EL (cell line): ENCODE measurements at places on chromosomes 16 and 17.

DNA sequence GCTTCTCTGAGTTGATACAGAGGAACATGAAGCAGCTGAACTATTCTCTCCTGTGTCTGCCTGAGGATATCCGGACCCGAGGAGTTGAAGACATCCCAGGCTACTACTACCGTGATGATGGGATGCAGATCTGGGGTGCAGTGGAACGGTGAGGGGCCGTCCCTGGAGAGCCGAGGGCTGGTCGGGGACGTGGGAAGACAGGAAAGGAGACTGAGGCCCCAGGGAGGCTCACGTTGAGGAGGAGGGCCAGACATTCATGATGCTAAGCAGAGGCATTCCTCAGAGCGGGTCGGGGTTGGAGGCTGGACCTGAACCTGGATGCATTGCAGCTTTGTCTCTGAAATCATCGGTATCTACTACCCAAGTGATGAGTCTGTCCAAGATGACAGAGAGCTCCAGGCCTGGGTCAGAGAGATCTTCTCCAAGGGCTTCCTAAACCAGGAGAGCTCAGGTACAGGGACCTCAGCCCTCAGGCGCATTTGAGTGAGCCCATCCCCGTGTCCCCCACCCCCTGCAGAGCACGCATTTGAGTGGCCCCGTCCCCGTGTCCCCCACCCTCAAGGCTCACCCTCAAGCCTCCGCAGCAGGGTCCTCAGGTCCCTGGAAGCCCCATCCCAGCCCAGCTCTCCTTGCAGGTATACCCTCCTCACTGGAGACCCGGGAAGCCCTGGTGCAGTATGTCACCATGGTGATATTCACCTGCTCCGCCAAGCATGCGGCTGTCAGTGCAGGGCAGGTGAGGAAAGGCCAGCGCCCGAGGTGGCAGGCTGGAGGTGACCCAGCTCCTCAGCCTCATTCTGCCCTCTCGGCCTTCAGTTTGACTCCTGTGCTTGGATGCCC is 8.3 kb downstream of the ALOX15B start:
- no peak for DNase-seq

DNA sequence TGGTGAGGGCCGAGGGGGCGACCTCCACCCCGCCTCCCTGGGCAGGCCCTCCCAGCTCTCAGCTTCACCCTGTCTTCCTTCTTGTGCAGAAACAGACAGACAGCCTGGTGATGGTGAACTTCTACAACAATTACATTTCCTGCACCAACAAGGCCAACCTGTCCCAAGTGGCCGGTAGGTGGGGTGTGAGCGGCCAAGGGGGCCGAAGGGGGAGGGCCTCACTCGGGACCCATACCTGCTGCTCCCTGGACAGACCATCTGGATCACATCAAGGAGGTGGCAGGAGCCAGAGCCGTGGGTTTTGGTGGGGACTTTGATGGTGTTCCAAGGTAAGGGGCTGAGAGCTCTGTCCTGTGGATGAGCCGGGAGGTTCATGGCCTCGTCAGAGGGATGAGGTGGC is 20.1 kb downstream of the CHMP1A start:
- DNase-seq = no peak

DNA sequence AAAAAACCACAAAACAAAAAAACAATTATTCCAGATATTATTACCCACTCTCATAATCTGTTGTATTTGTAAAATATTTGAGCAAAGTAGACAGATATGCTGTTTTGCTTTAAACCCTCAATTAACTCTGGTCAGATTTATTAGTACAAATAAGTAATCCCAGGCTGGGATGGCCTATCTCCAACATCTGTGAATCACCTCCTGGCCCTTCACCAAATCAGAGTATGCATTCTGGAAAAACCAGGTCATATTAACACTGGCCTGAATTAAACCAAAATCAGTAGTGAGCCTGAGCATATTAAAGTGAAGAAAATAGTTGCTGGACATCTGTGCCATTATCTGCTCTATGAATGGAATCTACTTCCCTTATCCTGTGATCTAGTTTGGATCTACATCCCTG is 41.0 kb downstream of the STAT3 start:
- DNase-seq = peak; percentile 89

GRCh38 chr17:37430051-37430627 is 23.5 kb downstream of the TADA2A start:
- peak; percentile 44 for DNase-seq

DNA sequence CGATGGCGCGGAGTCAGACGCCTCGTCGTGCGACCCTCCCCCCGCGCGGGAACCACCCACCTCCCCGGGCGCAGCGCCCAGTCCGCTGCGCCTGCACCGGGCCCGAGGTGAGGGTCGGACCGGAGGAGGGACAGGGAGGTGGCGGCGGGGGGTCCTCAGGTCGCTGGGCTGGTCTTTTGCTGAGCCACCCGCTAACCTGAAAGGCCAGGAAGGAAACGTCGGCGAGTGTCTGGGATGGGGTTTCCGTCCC is 4.9 kb downstream of the TBX2 start:
- DNase-seq = no peak

DNA sequence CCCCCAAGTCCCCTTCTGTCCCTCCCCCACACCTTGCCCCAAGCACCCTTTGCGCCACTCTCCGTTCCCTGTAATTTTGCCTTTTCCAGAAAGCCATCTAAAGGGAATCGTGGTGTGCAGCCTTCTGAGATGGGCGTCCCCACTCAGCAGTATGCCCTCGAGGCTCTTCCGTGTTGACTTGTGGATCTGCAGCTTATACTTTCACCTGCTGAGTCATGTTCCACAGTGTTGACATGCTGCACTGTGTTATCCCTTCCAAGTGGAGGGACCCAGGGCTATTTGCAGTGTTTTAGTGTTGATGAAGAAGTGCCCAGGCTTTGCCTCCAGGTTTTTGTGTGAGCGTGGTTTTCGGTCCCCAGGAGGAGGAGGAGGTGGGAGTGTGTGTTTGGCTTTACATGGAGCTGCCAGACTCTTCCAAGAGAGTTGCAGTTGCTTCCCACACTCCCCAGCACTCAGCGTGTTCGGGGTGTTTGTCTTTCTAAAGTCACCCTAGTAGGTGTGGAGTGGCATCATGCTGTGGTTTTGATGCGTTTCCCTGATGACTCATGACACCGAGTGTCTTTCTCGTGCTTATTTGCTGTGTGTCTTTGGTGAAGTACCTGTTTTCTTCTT is 32.1 kb upstream of the JPT2 start:
- DNase-seq = peak; percentile 54

DNA sequence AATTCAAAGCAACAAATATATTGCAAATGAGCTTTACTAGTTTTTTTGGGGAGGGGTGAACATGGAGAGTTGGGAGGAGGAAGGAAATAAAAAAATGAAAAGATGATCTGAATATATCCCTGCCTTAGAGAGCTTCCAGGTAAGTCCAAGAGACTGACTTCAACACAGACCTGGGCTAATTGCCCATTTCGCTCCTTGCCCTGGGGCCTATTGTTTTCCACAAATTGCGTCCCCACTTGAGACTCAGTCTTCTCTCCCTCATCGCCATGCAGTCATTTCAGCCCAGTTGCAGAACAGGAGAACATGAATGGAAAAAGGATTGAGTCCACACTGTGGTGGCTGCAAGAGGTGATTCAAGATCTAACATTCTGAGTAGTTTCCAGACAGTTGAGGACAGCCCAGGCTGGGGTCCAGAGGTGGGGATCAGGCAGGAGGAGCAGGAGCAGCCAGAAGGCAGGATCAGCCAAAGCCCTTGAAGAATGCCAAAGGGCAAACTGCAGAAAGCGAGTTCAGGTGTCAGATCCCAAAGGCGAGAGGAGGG is 21.6 kb upstream of the TOB1 start:
- DNase-seq = no peak

GRCh38 chr16:48542020-48542473 is 67.9 kb downstream of the N4BP1 start:
- DNase-seq = peak; percentile 42

DNA sequence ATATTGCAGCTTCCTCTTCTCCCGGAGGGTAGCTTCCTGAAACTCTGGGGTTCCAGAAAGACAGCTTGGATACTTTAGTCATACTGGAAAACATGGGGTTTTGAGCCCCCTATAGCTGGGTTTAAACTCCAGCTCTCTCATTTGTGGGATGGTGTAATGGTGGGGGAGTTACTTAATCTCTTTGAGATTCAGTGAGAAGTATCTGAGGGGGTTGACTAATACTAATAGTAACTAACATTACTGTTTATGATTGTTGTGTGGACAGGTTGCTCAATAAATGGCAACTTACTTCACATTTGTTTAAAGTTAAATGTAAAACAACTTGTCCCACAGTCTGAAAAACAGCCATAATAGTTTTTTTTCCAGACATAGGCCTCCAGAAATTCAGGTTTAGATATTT is 5.1 kb upstream of the SUZ12 start:
- no peak for DNase-seq

DNA sequence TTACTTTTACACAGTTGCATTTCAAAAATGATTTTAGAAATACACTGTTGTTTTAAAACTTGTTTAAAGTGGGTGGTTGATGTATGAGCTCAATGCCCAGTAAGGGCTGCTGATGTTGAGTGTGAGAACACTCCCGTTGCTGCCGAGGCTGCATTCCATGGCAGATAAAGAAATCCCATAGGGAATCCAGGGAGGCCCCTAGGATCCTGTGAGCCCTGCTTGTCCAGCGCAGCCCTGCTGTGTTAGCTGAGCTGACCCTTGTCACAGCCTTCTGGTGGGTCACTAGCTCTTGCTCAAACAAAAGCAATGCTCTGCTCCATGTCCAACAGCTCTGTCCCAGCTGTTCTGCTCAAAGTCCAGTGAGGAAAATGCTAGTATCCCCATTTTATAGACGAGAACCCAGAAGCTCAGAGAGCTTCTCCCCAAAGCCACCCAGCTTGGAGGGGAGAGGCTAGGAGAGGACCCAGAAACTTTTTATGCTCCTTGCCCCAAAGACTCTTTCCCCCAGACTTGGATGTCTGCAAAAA is 18.6 kb upstream of the COL1A1 start:
- peak; percentile 69 for DNase-seq

GRCh38 chr16:85401370-85401916 is 211.7 kb upstream of the GSE1 start:
- DNase-seq = no peak

DNA sequence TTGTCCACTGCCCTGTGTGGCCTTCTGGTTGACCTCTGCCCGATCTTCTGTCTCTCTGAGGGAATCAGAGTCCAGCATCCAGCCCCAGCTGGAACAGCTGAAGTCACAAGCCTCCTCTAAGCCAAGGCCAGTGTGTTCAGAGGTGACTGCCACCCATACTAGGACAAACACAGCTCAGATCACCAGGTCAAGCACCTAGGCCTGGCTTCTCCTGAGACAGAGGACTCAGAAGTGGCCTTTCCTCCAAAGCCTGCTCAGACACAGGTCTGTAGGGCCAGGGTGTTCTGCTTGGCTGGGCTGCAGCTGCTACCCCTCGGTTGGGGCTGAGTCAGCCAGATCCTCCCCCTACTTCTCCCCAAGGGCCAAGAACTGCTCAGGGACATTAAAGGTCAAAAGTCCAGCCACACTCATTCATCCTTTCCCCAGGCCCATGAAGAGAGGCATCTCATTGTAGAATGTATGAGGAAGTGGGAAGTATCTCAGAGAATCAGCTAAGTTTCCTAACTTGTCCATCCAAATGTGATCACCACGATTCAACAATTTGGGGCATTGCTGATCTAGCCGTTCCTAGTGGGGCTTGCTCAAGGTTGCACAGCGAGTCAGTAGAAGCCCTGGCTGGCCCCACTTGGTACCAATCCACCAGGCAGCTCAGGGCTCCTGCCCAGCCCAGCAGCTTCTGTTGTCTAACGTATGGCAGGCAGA is 7.6 kb downstream of the SLC46A1 start:
- peak; percentile 60 for DNase-seq

- DNase-seq = no peak
Measured at GRCh38 chr17:17493986-17494466, 2.2 kb downstream of the RASD1 start.

- DNase-seq = peak; percentile 29
Measured at GRCh38 chr17:80124351-80124981, 22.5 kb downstream of the EIF4A3 start.

- no peak for DNase-seq
Measured at GRCh38 chr16:84557059-84557458, 52.6 kb upstream of the MEAK7 start.

GRCh38 chr17:81707725-81708646 is 4.1 kb upstream of the SLC25A10 start:
- no peak for DNase-seq

- DNase-seq = no peak
Measured at GRCh38 chr16:87602821-87603683, 744 bp downstream of the JPH3 start.

GRCh38 chr16:11783319-11784037 is 13.6 kb downstream of the ZC3H7A start:
- peak; percentile 54 for DNase-seq

GRCh38 chr17:78899361-78900260 is 3.4 kb downstream of the CEP295NL start:
- no peak for DNase-seq

GRCh38 chr16:83959656-83960434 is 6.8 kb downstream of the OSGIN1 start:
- no peak for DNase-seq
